ENCODE measurements at places on chromosomes 1 and 21. TPM values are rescaled to one million over a fixed set of nuclear protein-coding genes. Genes with fewer than 3 reads are reported as not detected.

CD101 gene
- total RNA-seq = 0.15 TPM

BGLAP gene
- 0.61 TPM for total RNA-seq

ABCG1 gene
- 20.2 TPM for total RNA-seq

TMEM52 gene
- not detected for total RNA-seq

AGMAT gene
- total RNA-seq = 2.3 TPM

SHISA4 gene
- 13.0 TPM for total RNA-seq

ACTA1 gene
- not detected for total RNA-seq

GJB5 gene
- not detected for total RNA-seq
